ENCODE measurements at places on chromosomes 16 and 17. TPM values are rescaled to one million over a fixed set of nuclear protein-coding genes. Genes with fewer than 3 reads are reported as not detected.

Gene SMYD4
- total RNA-seq, result 10.1 TPM

Gene CD300LB
- total RNA-seq, result 0.09 TPM

Gene SDR42E2
- not detected for total RNA-seq

Gene SMARCE1
- total RNA-seq, result 117 TPM

Gene SLC25A10
- total RNA-seq, result 40.7 TPM

Gene GRB7
- 3.8 TPM for total RNA-seq

Gene CCL16
- not detected for total RNA-seq

Gene GOSR1
- 44.6 TPM for total RNA-seq

Gene RGS9
- 8.0 TPM for total RNA-seq

Gene MT3
- total RNA-seq, result 0.34 TPM

Gene NPIPA3
- total RNA-seq, result 1.0 TPM

Gene KARS1
- total RNA-seq, result 178 TPM

Gene TBX2
- 4.6 TPM for total RNA-seq

Gene KRTAP2-1
- not detected for total RNA-seq

Gene CDH11
- 0.64 TPM for total RNA-seq

Gene TEX14
- 0.36 TPM for total RNA-seq

Gene CHD3
- total RNA-seq, result 65.6 TPM

Gene TMEM238L
- total RNA-seq, result not detected

Gene KLHL10
- total RNA-seq, result not detected

Gene CLEC10A
- total RNA-seq, result not detected

Gene NOXO1
- 0.12 TPM for total RNA-seq

Gene SMPD3
- total RNA-seq, result 0.18 TPM

Gene TSPAN10
- total RNA-seq, result 4.0 TPM

Gene PERCC1
- not detected for total RNA-seq

Gene UMOD
- total RNA-seq, result not detected

Gene TRIM25
- 55.5 TPM for total RNA-seq

Gene PPP1R27
- total RNA-seq, result 0.27 TPM

Gene SCN4A
- 0.08 TPM for total RNA-seq

Gene SERPINF2
- 4.2 TPM for total RNA-seq

Gene XYLT1
- total RNA-seq, result 0.96 TPM

Gene RAB11FIP4
- 1.6 TPM for total RNA-seq

Gene AXIN2
- total RNA-seq, result 1.00 TPM

Gene CHST6
- total RNA-seq, result 0.17 TPM

Gene NACA2
- not detected for total RNA-seq

Gene EVPL
- total RNA-seq, result 19.5 TPM

Gene KRT23
- total RNA-seq, result 0.17 TPM
